ENCODE measurements at places on chromosomes 11 and 22.

DNA sequence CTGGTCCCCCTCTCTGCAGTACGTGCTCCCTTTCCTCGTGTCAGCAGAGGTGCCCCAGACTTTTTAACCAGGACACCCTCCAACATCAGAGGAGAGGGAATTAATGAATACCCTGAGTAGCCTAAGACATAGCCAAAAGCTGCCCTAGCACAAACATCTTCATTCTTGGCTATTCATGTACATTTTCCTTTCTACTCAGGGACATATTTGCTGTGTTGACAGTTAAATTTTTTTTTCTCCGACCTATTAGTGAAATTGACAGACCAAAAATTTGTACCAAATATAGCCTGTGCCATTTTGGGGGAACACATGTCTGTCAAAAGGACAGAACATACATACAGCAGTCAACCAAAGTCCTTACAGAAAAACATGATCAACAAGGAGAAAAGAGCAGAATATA is 33.3 kb downstream of the CADM1 start:
- no peak for DNase-seq

GRCh38 chr11:69041516-69041915 is 7.2 kb upstream of the TPCN2 start:
- no peak for DNase-seq

DNA sequence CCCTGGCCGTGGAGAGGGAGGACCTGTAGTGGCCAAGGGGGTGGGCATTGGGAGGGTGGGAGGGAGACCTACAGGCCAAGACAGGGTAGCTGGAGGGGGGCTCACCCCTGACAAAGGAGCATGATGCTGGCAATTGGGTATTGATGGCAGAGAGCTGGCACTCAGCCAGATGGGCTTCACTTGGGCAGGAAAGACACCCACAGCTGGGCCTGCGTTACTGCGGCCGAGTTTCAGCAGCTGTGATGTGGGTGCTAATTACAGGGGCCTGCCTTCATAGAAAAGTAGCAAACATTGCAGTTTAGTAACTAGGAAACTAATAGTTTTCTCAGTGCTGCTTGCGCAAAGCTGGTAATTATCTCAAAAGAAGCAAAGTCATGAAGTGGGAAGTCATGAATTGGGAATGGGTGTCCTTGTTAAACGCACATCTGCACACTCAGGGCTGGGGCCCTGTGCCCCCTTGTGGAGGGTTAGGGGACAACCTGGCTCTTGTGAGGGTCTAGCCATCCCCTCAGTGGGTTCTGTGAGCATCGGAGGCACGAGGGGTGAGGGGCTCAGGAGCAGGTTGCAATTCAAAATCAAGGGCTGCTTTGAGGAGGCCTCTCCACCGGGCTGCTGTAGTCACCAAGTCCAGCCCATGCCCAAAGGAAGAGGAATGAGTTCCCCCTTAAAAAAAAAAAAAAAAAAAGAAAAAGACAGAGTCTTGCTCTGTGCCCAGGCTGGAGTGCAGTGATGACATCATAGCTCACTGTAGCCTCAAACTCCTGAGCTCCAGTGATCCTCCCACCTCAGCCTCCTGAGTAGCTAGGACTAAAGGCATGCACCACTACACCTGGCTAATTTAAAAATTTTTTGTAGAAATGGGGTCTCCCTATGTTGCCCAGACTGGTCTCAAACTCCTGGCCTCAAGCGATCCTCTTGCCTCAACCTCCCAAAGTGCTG is 24.4 kb upstream of the TXNRD2 start:
- DNase-seq = peak; percentile 68

DNA sequence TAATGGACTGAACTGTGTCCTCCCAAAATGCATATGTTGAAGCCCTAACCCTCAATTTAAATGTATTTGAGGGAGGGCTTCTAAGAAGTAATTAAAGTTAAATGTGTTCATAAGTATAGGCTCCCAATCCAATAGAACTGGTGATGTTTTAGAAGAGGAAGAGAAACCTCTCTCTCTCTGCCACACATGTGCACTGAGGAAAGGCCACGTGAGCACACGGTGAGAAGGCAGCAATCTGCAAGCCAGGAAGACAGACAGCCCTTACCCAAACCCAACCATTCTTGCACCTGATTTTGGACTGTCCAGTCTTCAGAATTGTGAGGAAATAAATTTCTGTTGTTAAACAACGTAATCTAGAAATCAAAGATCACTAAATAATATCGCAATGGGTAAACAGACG is 501.5 kb upstream of the ARHGAP42 start:
- no peak for DNase-seq

DNA sequence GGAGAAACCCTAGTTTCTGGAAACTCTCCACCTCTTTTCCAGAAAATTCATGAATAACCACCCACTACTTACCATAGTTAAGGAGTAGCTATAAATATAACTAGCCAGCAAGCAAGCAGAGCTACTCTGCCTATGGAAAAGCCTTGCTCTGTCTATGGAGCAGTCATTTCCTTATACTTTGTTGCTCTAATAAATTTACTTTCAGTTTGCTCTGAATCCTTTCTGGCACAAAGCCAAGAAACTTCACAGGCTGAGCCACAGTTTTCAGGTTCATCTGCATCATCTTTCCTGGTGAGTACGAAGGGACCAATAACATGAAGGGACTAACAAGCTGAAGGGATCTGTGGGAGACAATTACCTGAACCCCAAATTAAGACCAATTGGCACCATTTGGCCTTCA is 4.6 kb downstream of the OR4C45 start:
- no peak for DNase-seq

GRCh38 chr11:85889676-85890579 is 34.7 kb downstream of the CCDC83 start:
- no peak for DNase-seq

DNA sequence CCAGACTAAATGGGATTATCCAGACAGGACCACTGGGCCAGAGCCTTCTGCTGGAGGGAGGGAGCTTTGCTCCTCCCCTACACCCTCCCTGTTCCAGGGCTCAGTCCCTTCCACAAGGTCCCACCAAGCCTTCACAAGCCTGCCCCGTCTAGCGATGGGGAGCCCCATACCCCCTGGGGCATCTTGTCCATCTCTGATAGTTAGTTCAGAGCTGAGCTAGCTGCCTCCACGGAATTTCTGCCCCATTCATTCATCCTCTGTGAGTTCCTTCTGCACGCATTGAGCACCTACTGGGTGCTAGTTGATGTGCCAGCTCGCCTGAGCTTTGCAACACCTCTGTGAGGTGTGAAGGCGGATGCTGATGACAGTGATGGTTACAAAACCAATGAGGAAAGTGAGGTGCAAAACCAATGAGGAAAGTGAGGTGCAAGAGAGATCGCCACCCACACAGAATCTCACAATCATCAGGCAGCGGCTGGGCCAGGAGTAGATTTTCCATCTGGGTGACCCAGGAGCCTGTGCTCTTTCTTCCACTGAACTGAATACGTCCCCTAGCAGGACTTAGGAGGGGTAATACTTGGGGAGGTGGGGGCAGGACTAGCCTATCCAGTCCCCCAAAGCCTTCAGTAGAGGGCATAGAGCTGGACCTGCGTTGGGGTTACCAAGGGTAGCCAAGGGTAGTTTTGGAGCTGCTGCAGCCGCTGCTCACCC is 21.5 kb upstream of the CBX7 start:
- no peak for DNase-seq

Data from right cardiac atrium (tissue), 5 donors.